ENCODE measurements at places on chromosomes 3 and 15.
A peak's percentile ranks its signal among the peaks of the same experiment; 100 is the strongest.

- peaks cover 1% of the 10 kb centered on the region for H3K4me1 ChIP-seq
- no peaks in the 10 kb centered on the region for H3K27me3 ChIP-seq
- no peak overlapping the region for H3K27ac ChIP-seq
- H3K4me3 ChIP-seq, result no peak overlapping the region
Measured at GRCh38 chr3:23884481-23884880, 32.3 kb downstream of the NKIRAS1 start.

GRCh38 chr15:81784751-81785150 is 261.1 kb downstream of the MEX3B start:
- no peaks in the 10 kb centered on the region for H3K27me3 ChIP-seq
- H3K36me3 ChIP-seq, result no peaks in the 10 kb centered on the region
- no peaks in the 10 kb centered on the region for H3K4me1 ChIP-seq
- H3K27ac ChIP-seq, result no peak overlapping the region

DNA sequence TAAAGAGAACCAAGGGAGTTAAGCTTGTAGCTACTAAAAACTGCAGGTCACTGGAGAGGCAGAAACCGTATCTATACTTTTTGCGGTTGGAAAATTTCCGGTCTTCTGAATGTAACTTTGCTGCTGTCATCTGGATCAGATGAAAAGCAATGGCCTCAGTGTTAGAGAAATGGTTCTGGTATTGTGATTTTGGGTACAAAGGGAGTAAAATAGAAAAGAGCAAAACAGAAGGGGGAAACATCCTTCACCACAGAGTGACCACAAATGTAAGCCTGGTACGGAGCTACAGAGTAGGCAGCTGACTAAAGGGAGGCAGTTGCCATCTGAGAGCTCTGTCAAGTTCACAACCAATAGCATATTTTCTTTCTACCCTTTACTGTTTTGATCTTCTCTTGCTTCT is 5.6 kb downstream of the CD96 start:
- no peak overlapping the region for H3K27ac ChIP-seq
- H3K4me3 ChIP-seq, result no peak overlapping the region
- no peaks in the 10 kb centered on the region for H3K27me3 ChIP-seq
- no peak for DNase-seq

- H3K4me3 ChIP-seq, result no peak overlapping the region
- H3K27ac ChIP-seq, result no peak overlapping the region
- no peak for DNase-seq
- no peaks in the 10 kb centered on the region for H3K27me3 ChIP-seq
- no peaks in the 10 kb centered on the region for H3K4me1 ChIP-seq
Measured at GRCh38 chr3:80492162-80492561, 724.4 kb upstream of the ROBO1 start.

- peaks cover 6% of the 10 kb centered on the region for H3K4me1 ChIP-seq
- no peaks in the 10 kb centered on the region for H3K27me3 ChIP-seq
- H3K4me3 ChIP-seq, result no peak overlapping the region
- DNase-seq, result peak; percentile 65
- H3K27ac ChIP-seq, result peak overlapping the region; percentile 71
Measured at GRCh38 chr3:149369991-149370866, 7.2 kb downstream of the TM4SF1 start.

DNA sequence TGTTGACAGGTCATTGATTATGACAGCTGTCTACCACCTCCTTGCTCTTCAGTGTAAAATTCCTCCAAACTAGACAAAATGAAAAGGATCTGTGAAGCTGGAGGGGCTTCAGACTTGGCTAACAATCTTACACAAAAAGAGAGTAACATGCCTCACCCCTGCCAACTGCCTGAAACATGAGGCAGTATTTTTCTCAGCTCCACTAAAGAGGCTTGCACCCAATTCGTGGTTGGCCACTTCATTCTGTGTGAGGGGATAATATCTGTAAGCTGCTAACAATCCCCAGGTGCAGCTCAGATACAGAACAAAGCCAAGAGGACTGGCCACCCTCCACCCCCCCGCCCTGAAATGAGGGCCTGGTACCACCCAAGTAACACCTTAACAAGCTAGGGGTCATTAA is 2.8 kb downstream of the MB21D2 start:
- no peak for DNase-seq
- no peak overlapping the region for H3K27ac ChIP-seq

GRCh38 chr3:61524933-61525332 is 36.4 kb upstream of the PTPRG start:
- H3K27me3 ChIP-seq, result no peaks in the 10 kb centered on the region
- H3K36me3 ChIP-seq, result no peaks in the 10 kb centered on the region
- no peak overlapping the region for H3K27ac ChIP-seq

- H3K27me3 ChIP-seq, result no peaks in the 10 kb centered on the region
- no peak overlapping the region for H3K4me3 ChIP-seq
- peaks cover 76% of the 10 kb centered on the region for H3K36me3 ChIP-seq
- H3K4me1 ChIP-seq, result peaks cover 4% of the 10 kb centered on the region
Measured at GRCh38 chr15:89130201-89130600, 41.9 kb downstream of the ABHD2 start.

DNA sequence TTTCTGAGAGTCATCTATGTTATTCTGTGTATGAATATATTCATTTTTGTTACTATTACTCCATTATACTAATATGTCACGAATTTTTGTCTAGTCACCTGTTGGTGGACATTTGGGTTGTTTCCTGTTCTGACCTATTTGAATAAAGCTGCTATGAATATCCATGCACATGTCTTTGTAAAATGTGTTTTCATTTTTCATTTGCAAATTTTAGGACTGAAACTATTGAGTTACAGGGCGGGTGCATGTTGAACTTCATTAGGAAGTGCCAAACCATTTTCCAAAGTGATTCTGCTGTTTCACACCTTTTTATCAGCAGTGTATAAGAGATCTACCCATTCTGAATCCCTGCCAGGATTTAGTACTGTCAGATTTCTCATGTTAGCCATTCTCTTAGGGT is 37.7 kb upstream of the IQCF6 start:
- H3K27me3 ChIP-seq, result peaks cover 12% of the 10 kb centered on the region
- H3K4me3 ChIP-seq, result no peak overlapping the region
- no peaks in the 10 kb centered on the region for H3K4me1 ChIP-seq
- DNase-seq, result no peak
- no peak overlapping the region for H3K27ac ChIP-seq

DNA sequence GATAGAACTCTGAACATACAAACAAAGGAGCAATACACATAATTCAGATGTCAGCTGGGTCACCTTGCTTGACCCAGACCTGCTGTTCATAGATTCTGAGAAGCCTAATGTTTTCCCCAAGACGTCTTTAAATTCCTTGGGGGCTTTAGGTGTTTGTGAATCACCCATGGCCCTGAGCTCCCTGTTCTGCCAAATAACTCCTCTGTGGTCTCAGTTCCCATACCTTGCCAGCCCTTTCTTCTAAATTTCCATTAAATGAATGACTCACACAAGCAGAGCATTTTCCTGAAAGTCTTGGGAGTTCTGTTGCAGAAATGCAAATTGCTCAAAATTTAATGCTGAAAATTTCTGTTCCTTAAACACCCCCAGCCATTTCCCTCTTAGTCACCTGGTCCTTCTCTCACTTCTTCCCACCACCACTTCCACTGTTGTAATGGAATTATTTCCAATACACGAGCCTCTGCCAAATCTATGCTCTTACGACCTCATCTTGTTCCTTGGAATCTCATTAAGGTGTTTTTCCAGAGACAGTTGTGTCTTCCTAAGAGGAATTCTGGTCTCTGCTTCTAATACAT is 33.4 kb upstream of the PSMD6 start:
- DNase-seq, result peak; percentile 36
- H3K4me3 ChIP-seq, result no peak overlapping the region
- no peaks in the 10 kb centered on the region for H3K36me3 ChIP-seq
- H3K27ac ChIP-seq, result no peak overlapping the region
- no peaks in the 10 kb centered on the region for H3K4me1 ChIP-seq

DNA sequence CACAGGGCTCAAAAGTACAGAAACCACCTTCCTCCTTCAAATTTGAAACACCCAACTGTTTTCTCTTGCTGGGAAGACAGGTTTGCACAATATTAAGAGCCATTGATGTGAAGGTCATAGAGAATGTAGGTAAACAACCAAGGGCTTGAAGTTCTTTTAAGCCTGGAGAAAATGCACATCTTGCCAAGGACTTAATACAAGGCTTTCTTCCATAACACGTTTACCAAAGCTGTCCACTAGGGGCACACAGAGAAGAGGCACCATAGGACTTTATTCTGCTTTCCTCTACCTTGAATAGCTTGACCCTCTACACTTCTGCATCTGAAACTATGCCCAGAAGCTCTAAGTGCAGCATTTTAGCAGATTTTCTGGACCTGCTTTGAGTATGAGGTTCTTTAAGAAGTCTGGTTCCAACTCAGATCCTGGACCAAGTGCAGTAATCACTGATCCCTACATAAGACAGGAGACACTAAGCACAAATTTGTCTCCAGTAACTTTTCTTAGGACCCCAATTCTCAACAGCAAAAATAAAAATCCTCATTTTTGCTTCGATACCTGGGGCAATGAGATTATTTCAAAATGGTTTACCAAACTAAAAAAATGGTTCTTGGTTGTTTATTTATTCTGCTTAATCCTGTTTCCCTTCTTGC is 138.0 kb downstream of the FBN1 start:
- no peaks in the 10 kb centered on the region for H3K27me3 ChIP-seq
- no peak overlapping the region for H3K27ac ChIP-seq
- H3K4me3 ChIP-seq, result no peak overlapping the region

- H3K27me3 ChIP-seq, result no peaks in the 10 kb centered on the region
- no peak for DNase-seq
- no peak overlapping the region for H3K4me3 ChIP-seq
- H3K4me1 ChIP-seq, result no peaks in the 10 kb centered on the region
- H3K27ac ChIP-seq, result no peak overlapping the region
- no peaks in the 10 kb centered on the region for H3K36me3 ChIP-seq
Measured at GRCh38 chr3:152511904-152512303, 243.2 kb downstream of the MBNL1 start.

DNA sequence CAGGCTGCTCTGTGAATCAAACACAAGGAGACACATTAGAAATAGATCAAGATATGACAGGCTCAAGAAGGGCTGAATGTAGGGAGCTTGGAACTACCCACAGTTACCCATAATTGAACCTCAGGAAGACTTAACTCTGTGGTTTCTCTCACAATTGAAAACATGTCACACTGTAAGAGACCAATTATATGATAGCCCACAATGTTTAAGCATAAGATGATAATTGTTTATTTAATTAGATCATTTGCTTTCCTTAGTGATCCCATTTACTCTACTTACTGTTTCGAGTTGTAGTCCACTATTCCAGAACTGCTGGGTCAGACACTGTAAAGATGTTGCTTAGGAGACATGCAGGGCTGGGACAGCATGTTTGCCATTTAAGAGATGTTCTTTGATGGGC is 201.3 kb upstream of the RARB start:
- H3K36me3 ChIP-seq, result no peaks in the 10 kb centered on the region
- no peaks in the 10 kb centered on the region for H3K27me3 ChIP-seq
- no peak overlapping the region for H3K4me3 ChIP-seq
- no peaks in the 10 kb centered on the region for H3K4me1 ChIP-seq

DNA sequence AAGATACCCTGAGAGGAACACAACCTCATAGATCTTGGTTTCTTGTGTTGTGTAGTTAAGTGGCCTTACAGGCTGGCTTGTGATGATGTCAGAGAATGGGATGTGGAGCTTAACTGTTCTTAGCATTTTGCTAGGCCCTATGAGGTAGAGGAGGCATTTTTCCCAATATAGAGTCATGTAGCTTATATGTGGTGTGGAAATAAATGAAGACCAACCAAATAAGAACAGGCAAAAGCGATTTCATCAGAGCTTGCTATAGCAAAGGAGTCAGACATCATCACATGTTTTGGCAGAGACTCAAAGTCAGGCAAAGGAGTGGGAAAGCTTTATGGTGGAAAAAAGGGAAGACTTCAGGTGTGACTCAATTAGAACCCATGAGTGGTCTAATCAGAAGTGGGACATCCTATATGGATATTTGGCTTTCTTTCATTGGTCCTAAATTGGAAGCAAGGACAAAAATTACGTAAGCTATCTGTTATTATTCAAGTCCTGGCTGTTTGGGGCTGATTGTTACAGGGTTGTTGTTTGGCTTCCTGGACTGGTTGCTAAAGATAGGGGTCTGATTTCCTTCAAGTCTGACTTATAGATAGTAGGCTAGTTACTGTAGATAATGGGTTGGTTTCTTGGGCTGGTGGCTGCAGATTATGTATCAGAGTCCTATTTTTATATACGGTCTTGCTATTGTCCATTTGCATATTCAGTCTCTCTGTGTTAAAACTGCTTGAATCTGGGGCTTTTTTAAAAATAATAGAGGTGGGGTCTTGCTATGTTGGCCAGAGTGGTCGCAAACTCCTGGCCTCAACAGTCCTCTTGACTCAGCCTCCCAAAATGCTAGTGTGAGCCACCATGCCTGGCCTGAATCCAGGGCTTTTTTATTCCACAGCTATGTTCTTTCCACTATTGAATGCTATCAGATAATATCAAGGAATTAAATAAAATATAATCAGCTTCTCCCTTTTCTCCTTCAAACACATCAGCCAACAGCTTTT is 30.3 kb upstream of the SETD2 start:
- no peaks in the 10 kb centered on the region for H3K27me3 ChIP-seq
- no peaks in the 10 kb centered on the region for H3K4me1 ChIP-seq
- no peak overlapping the region for H3K27ac ChIP-seq
- peaks cover 3% of the 10 kb centered on the region for H3K36me3 ChIP-seq

GRCh38 chr3:171454041-171454440 is 6.2 kb downstream of the TNIK start:
- H3K27ac ChIP-seq, result no peak overlapping the region
- H3K36me3 ChIP-seq, result no peaks in the 10 kb centered on the region
- H3K27me3 ChIP-seq, result peaks cover 4% of the 10 kb centered on the region
- no peak for DNase-seq
- no peak overlapping the region for H3K4me3 ChIP-seq

GRCh38 chr3:3177861-3178497 is 1.5 kb downstream of the CRBN start:
- peaks cover 25% of the 10 kb centered on the region for H3K36me3 ChIP-seq
- DNase-seq, result peak; percentile 38
- H3K4me3 ChIP-seq, result peak overlapping the region; percentile 96
- H3K27me3 ChIP-seq, result peaks cover 3% of the 10 kb centered on the region
- peaks cover 2% of the 10 kb centered on the region for H3K4me1 ChIP-seq
- H3K27ac ChIP-seq, result no peak overlapping the region

- peaks cover 17% of the 10 kb centered on the region for H3K27me3 ChIP-seq
- DNase-seq, result no peak
Measured at GRCh38 chr15:92571824-92572223, 83.8 kb downstream of the FAM174B start.

All from mesenchymal stem cell (in vitro differentiated cells and primary cell).